Skin of body (tissue), 3 donors: ENCODE measurements at places on chromosomes 1 and 21. TPM values are rescaled to one million over a fixed set of nuclear protein-coding genes. Genes with fewer than 3 reads are reported as not detected.

The C1orf185 gene
- total RNA-seq: not detected

DNA sequence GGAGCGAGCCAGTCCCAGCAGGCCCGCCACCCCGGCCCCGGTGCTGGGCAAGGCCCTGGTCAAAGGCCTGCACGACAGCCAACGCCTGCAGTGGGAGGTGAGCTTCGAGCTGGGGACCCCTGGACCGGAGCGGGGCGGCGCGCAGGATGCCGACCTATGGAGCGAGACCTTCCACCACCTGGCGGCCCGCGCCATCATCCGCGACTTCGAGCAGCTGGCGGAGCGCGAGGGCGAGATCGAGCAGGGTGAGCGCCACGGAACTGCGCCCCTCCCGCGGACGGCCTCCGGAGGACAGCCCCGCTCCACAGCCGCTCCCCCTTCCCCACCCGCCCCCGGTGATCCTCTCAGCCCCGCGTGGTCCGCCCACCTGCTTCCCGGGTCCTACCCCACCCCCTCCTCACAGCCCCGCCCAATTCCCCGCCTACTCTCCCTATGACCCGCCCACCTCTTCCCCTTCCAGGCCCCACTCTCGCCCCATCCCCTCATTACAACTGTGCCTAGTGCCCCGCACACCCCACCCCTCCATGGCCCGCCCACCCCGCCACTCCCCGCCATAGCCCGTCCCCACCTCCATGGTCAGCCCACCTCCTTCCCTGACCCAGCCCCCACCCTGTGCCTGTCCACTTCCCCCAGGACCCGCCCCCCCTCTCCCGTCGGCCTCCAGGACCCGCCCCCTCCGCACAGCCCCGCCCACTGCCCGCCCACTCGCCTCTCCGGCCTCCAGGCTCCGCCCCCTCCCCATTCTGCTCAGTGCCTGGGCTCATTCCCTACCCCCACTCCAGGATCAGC is 52.7 kb downstream of the VWA5B1 start:
- DNase-seq: no peak

The SPATA6 gene
- total RNA-seq: 24.4 TPM

The LYSMD1 gene
- 7.3 TPM for total RNA-seq

DNA sequence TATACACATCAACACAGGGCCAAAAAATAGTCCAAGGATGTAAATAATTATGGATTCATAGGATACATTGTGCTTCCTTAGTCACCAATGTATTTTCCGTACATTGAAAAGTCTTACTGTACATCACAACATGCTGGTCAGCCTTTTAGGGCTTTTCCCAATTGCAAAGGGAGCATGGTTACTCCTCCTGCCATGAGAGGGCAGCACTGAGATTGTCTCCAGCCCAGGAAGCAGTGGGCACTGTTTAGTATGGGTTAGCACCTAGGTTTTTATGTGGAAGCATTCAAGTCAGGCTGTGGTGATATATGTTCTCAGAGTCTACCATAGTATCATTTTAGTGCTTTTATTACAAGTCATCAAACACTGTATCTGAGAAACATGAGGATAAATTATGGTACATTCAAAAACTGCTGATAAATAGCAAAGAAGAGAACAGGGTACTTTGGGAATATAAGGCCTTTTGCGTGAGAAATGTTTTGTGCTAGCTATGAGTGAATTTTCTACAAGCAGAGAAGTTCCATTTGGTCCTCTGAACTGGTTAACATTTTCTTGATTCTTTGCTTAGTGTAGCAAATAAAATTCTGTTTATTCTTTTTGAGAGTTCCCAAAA is 34.0 kb downstream of the ST6GALNAC5 start:
- no peak for DNase-seq

The ARPC5 gene
- total RNA-seq: 79.5 TPM

- DNase-seq: peak; percentile 48
Observed at GRCh38 chr21:38277501-38278131, 20.8 kb downstream of the KCNJ15 start.

The MTARC2 gene
- total RNA-seq: 8.2 TPM

- DNase-seq: peak; percentile 80
Observed at GRCh38 chr1:183205196-183205781, 19.2 kb downstream of the LAMC2 start.

GRCh38 chr1:15224974-15225373 is 22.0 kb upstream of the FHAD1 start:
- DNase-seq: no peak

The UBIAD1 gene
- 8.7 TPM for total RNA-seq

DNA sequence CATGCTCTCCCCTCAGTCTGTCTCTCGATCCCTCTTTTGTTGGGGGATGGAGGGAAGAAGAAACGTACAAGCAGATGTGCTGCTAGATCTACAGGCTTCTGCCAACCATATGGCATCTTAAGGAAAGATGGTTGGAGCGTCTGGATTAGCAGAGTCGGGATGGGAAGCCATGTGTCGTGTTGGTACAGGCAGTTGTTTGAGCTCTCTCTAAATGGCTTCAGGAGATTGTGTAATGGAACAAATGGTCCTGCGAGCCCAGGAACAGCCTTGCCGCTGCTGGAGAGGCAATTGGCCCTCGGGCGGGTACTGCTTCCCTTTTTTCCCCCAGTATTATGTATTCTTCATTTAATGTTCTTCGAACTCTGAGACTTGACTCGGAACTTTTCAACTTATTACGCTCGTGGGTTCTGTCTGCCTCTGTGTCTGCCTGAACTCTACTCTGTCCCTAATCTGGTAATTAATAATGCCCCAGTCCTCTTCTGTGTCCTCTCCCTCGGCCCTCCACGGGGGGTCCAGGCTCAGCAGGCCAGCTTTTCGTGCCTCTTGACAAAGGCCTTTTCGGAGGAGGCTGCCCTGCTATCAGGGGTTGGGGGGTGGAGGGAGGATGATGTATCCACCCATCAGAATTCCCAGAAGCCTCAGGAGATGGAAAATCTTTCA is 215.3 kb downstream of the SDCCAG8 start:
- peak; percentile 55 for DNase-seq

DNA sequence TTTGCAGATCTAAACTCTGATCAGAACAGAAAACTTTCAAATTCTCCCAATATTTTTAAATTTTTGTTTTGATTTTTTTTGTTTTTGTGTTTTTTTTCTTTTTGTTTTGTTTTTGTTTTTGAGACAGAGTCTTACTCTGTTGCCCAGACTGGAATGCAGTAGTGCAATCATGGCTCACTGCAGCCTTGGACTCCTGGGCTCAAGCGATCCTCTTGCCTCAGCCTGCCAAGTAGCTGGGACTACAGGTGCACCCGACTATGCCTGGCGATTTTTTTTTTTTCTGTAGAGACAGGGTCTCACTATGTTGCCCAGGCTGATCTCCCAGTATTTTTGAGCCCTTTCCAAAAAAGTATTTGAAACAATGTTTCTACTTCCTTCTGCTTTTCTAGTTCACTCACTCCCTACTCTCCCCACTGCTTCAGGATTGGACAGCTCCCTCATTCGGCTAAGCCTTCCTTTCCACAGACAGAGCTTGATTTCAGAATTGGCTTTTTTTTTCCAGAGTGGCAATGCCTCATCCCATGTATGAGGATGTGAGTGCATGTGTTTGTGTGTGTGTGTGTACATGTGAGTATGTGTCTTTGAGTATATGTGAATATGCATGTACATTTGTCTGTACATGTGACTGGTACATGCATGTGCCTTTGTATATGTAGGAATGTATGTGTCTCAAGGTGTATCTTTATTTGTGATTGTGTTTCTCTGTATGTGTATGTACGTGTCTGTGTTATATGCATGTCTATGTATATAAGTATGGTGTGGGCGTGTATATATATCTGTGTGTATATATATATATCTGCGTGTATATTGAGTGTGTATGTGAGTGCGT is 11.9 kb downstream of the LHX4 start:
- no peak for DNase-seq

- DNase-seq: no peak
Observed at GRCh38 chr1:53542551-53542950, 83.4 kb downstream of the DMRTB1 start.

The CTBS gene
- 8.0 TPM for total RNA-seq

- DNase-seq: no peak
Observed at GRCh38 chr1:29986986-29987385, 736.4 kb downstream of the MATN1 start.

The PSMB4 gene
- 176 TPM for total RNA-seq

DNA sequence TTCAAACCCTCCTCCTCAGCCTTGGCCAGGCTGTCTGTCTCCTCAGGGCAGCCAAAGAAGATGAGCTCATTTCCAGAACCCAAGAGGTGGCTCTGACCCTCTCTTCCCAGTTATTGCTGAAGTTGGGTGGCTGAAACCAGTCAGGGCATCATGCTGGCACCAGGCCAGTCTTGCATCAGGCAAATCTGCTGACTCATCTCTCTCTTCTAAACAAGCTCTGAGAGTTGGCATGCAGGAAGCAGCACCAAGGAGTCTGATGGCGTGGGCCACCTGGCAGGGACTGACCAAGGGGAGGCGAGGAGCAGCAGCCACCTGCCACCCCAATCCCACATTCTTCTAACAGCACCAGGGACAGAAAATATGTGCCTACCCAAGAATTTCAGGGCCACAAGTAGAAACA is 104.8 kb upstream of the ATP1A1 start:
- DNase-seq: no peak

DNA sequence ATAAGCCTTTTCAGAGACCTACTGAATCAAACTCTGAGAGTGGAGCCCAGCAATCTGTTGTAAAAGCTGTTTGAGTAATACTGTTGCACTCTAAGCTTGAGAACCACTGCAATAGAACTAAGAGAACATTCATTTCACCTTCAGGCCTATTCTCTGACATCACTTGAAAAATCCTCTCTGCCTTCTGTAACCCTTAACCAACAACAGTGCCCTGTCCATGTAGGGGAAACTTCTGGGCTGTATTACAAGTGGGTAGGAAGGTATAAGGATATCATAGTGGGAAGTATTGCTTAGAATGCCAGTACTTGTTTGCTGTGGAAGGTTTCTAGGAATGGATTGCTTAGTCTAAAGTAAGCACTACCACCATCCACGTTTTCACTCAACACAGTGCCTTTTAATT is 42.9 kb downstream of the SH3GLB1 start:
- no peak for DNase-seq

The MARK1 gene
- total RNA-seq: 7.6 TPM

The FMO5 gene
- 3.1 TPM for total RNA-seq

GRCh38 chr1:158028969-158029368 is 35.5 kb downstream of the KIRREL1 start:
- DNase-seq: no peak
